ENCODE measurements at places on chromosomes 5 and 9.

DNA sequence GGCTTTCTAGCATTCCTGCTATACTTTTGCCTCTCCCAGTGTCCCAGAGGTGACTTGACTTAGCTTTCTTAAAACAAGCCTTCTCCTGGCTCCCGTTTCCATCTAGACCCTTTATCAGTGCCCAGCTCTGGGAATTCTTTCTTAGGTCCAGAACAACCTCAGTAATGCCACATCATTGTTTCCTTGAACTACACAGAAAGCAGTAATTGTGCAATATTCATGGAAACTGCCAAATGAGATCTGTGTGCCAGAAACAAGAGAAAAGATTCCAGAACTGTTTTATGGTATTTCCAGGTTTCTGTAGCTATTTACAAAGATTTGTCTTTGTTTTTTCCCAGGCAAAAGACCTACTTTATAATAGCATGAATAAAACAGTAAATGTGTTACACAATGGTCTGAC is 391.3 kb downstream of the SLCO4C1 start:
- no peak for DNase-seq

- peak; percentile 66 for DNase-seq
Observed at GRCh38 chr5:120388016-120388781, 75.9 kb upstream of the PRR16 start.

DNA sequence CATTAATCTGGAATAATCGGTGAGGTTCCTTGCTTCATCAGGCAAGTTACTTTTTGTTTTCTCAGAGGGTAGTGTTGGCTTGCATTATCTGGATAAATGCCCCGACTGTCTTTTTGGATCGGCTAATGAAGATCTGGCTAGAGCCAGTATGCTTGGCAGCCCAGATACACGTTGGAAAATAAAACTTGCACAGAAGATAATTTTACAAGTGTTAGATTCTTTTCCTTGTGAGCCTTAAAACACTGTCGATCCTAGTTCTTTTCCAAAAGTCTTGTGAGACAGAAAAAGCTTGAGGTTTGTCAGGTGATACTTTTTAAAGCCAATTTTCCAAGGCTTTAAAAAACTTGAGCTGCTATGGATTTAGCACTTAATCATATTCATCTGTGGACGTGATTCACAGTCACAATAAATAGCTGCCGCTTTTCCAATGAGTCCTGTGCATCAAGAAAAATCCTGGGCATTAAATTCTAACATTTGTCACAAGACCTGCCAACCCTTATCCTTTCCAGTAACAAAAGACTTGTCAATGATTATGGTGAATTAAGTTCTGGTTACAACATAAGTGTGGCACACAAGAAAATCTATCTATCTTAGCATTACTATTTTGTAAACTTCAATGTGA is 68.5 kb downstream of the PRLR start:
- no peak for DNase-seq

- peak; percentile 59 for DNase-seq
Observed at GRCh38 chr5:132746954-132747615, at the start of gene CCNI2. Gene CCNI2, plus strand, starts transcription at chr5:132747426. Its CDS starts 70 bp downstream, at chr5:132747496.

- DNase-seq: peak; percentile 95
Observed at GRCh38 chr5:72314571-72315172, 5.4 kb downstream of the MRPS27 start.

DNA sequence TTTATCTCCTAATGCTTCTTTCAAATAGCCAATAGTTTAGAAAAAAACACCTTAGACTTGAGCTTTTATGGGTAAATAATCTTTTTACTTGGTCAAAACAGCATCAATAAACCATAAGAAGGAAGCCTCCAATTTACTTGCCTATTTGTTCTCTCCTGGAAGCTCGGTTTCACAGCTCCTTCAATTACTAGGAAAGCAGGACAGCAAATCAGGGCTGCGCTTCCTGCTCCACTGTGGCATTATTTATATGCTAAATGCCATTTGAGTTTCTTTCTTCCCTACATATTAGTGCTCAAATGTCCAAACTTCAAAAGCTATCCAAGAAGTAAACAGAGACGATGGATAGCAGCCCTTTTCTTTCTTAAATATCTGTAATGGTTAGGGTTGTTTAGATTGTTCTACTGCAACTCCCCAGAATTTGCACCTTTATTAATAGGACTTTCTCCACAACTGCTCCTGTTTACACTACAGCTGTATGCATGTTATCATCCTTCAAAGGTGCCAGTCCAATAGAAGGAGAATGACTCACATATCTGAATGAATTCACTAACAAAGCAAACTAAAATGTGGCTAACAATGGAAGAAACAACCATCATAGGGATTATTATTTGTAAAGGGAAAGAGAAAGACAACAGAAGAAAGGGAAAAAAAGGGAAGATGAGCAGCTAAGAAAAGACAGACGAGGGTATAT is 58.7 kb downstream of the MED27 start:
- no peak for DNase-seq

DNA sequence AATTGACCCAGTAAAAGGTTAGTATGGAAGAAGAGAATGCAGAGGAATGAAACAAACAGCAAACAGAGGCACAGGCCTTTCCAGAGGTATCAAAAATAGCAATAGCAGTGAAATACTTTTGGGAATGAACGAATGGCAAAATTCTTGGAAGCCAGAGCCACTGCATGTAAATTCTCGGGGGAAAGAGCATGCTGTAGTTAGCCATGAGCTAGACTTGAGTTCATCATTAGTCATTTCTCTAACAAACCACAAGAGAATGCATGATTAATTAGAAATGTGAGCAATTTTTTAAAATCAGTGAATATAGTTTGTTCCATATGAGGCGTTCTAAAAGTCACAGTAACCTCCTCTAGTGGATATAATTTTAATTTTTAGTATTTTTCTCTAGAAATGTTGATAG is 170.3 kb upstream of the PRR16 start:
- DNase-seq: no peak

DNA sequence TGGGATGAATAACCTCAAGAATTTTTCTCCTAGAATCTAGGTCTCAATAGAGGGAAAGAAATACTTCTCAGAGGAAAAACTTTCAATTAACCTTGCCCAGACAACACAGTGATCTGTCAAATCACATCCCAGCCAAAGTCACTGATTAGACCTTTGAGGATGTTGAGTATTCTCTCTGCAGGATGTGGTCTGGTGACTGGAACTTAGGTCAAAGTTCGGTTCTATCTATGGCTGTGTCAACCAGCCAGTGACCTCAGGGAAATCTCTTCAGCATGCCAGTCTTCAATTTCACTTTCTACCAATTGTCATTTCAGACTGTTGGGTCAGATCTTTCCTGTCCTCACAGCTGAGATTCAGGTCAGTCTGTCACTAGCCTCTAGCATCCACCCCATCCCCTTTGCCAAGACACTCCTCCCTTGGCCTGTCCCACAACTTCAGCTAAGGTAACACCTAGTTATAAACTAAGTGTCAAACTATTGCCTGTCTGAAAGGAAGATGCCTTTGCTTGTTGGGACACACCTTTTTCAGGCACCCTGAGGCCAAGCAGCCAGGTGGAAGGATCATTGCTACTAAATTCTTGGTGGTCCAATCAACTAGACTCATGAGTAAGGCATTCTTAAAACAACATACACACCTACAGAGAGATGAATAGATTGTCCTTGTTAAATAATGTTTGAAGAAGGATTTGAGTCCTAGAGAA is 156.3 kb upstream of the FST start:
- no peak for DNase-seq

GRCh38 chr9:19732441-19732951 is 56.3 kb downstream of the SLC24A2 start:
- no peak for DNase-seq

GRCh38 chr9:95139126-95139525 is 178.4 kb downstream of the FANCC start:
- DNase-seq: no peak

GRCh38 chr9:81266674-81267073 is 422.7 kb downstream of the TLE1 start:
- DNase-seq: no peak

GRCh38 chr5:37835380-37835973 is 4.4 kb downstream of the GDNF start:
- no peak for DNase-seq

DNA sequence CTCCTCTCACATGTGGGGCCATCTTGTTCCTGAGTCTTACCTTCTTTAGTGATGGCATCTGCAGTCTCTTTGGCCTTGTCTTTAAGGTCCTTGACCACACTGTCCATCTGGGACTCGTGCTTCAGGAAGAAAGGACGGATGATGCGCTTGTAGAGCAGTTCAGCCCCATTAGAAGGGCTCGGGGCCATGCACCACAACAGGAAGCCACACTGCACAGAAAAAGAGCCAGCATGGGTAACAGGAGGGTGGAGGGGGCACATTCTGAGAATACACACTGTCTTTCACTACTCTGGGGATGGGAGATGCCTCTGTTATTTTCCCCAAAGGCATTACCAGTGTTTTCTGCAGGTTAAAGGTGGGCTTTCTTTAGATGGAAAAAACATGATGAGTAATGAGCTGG is 25.9 kb downstream of the SRP19 start:
- no peak for DNase-seq

- no peak for DNase-seq
Observed at GRCh38 chr5:58452566-58453258, 7.2 kb downstream of the PLK2 start.

DNA sequence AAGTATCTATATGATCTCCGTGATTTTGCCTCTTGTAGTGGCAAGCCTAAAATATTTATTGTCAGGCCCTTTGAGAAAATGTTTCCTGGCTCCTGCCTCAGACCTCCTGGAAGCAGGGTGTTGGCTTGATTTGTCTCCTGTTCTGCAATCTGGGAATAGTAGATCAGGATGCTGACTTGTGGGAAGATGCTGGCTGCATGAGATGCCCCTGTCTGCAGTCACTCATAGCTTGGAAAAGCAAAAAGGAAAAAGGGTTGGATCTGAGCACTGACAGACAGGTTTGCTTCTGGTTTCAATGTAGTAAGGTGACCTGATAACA is 16.7 kb downstream of the TJP2 start:
- no peak for DNase-seq

DNA sequence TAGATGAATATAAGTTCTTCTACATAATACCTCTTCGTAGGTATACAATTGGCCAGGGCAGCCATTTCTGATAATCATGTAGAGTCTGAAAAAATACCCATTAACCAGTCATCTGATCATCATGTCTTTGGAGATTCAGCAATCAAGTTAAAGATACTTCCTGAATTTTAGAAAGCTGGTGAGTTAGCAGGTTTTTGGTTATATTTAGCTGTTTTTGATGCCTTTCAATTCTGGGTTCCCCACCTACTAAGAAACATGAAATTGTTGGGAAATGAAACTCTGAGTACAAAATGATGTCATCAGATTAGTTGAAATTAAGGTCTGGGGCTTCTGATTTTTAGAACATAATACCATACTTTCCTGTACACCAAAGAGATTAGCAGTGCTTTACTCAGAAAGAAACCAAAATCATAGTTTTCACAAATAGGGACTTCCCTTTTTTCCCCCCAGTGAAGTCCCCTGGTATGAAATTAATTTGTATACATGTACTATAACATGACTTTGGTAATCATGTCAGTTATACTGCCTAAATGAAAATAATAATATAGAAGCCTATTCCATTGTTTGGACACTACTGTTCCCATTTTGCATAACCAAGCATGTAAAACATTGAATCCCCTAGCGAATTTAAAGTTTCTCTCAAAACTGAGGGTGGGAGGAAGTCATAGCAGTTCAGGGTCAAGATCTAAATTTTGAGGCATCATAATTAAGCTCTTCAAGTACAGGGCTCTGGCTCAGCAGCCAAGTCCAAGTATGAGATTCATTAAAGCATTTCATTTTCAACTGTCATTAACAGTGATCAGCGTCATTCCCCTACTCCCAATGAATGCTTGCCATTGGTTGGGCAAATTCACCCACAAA is 17.9 kb downstream of the PRLR start:
- no peak for DNase-seq

DNA sequence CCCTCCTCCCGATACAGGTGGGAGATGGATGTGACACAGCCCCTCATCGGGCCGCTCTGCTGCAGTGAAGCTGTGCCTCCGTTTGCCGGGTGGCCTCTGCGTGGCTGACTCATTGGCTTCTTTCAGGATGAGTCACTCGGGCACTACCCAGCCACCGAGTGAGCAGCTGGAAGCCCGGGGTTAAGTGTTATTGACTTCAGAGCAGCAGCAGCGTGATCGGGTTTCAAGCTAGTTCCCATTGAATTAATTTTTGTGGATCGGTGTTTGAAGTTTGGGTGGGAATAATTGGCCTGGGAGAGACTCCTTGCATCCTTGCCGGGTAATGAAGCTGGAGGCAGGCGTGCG is 266.4 kb upstream of the IRX4 start:
- no peak for DNase-seq

GRCh38 chr5:66538126-66538525 is 58.1 kb upstream of the MAST4 start:
- DNase-seq: no peak

Data from hematopoietic multipotent progenitor cell treated with erythropoietin and hydrocortisone succinate and interleukin-3 and kit ligand, for 6 days (in vitro differentiated cells).